ENCODE measurements at places on chromosomes 7 and 10.

DNA sequence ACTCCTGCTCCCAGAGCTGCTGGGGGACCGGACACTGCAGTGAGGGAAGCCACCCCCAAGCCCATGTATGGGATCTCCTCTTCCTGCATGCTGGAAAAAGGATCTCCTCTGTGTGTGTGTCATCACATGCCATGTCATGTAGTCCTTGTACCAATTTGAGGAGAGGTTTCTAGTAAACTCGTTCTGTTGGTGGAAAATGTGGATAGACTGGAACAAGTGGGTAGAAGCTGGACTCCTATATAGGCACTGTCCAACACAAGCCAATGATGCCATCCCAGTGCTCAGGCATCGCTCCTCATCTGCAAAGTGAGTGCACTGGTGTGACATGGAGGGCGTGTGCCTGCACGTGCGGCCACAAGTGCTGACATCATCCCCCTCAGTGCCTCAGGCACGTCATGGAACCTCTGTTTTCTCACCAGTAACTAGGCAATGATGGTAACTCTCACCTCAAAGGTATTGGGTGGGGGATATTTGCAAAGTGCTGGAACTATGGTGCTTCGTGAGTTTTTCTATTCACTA is 19.3 kb downstream of the MYO1G start:
- peak; percentile 34 for DNase-seq

GRCh38 chr10:122746408-122746807 is 46.8 kb upstream of the C10orf120 start:
- no peak for DNase-seq

- DNase-seq: peak; percentile 36
These were observed at the start of gene TMEM184A for GRCh38 chr7:1555813-1556543. Gene TMEM184A (minus strand): TSS chr7:1556205. CDS start chr7:1555484, 721 bp downstream.

GRCh38 chr10:123607386-123607785 is 58.8 kb upstream of the GPR26 start:
- DNase-seq: no peak

DNA sequence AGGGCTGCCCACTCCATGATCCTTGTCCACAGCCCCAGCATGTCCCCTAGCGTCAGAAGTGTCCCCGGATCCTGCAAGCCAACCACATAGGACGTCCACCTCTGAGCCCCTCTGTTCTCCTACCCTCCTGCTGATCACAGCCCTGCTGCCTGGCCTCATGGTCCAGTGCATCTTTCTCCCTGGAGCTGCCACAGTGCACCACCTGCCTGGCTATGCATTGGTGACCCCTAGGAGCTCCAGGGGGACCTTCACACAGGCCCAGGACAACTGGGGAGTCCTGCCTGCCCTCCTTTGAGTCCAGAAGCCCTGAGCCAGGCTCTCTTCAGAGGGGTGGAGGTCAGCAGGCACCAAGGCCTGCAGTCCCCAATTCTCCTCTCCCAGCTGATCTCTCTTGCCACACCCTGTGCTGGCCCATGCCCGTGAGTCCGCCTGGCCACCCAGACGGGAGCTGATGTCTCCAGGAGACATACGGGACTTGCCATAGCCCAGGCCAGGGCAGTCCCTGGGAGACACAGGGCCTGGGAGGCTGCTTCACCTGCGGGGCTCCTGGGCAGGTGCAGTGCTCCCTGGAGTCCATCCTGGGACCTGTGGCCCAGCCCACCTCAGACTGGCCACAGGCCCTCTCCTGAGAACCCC is 77.4 kb upstream of the RET start:
- no peak for DNase-seq

- DNase-seq: peak; percentile 27
These were observed 6.5 kb downstream of the DUSP5 start for GRCh38 chr10:110504111-110504735.

GRCh38 chr7:150407588-150408392 is 28.7 kb downstream of the ZNF775 start:
- DNase-seq: no peak

- no peak for DNase-seq
These were observed 12.6 kb upstream of the PRRT4 start for GRCh38 chr7:128374041-128374440.

- DNase-seq: no peak
These were observed 15.8 kb upstream of the TRIM8 start for GRCh38 chr10:102628451-102628911.
